Renal pelvis (tissue), 12 donors: ENCODE measurements at places on chromosomes 5 and 9. TPM values are rescaled to one million over a fixed set of nuclear protein-coding genes. Genes with fewer than 3 reads are reported as not detected.

GRCh38 chr5:112738191-112738560, 491 bp downstream of the APC start:
- DNase-seq = no peak

DNA sequence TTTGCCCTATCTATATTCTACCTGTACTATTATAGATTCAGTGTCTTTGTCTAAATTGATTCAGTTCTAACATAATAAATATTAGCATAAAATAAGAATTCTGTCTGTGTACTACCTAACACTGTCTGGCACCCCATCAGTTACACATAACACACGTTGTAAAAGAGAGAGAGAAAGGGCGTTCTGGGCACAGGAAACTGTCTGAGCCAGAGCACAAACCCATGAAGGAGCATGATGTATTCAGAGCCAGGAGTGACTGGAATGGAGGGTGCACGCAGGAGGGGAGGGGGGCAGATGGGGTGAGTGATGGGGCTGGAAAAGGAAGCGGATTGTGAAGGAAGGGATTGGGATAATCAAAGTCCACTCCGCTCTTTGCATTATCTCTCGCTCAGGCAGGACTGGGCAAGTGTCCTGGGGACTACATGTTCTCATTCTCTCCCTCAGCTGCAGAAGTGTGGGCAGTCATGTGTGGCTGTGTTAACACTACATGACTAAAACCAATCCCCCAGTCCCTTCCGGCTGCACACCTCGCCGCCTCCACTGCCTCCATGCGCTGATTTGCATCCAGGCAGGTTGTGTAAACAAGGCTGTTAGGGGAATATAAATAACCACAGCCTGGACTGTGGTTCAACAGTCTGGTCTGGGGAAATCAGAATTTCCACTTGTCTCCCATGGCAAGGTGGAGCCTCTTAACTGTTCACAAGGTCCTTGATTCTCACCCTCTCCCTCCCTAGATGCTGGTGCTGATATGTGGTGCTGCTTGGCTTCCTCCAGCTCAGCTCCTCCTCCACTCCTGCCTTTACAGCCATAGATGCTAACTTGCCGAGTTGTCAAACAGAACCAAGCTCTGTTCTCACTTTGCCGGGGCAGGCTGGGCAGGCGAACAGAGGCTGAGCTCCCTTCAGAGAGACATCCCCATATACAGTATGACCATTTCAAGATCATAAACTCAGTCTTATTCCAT, 367.5 kb upstream of the BRINP1 start:
- peak; percentile 44 for DNase-seq

OR13C2 gene
- polyA plus RNA-seq = not detected

ZMAT2 gene
- 97.1 TPM for polyA plus RNA-seq

DNA sequence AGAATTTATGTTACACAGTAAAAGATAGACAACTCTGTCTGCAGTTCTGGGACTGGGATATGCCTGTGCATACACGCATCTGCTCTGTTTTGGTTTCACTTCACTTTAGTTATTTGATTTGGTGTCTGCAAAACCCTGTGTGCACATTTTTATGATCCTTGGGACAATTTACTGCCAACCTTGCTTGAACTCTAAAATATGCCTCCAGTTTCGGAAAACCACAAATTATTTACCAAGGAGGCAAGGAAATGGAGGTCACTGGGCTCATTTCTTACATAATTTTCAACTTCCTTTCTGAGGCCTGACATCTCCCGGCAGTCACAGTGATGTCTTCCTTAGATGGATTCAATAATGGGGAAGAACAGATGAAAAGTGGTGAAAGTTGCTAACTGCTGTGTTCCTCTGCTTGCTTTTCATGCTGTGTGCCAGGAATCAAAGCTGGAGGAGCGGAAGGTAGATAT, 61.2 kb upstream of the TAF11L2 start:
- peak; percentile 77 for DNase-seq

EIF4E1B gene
- not detected for polyA plus RNA-seq
